H9 (cell line): ENCODE measurements at places on chromosomes 1 and 21.
A peak's percentile ranks its signal among the peaks of the same experiment; 100 is the strongest.

- DNase-seq: no peak
Measured at GRCh38 chr1:22204989-22205913, 62.4 kb upstream of the WNT4 start.

DNA sequence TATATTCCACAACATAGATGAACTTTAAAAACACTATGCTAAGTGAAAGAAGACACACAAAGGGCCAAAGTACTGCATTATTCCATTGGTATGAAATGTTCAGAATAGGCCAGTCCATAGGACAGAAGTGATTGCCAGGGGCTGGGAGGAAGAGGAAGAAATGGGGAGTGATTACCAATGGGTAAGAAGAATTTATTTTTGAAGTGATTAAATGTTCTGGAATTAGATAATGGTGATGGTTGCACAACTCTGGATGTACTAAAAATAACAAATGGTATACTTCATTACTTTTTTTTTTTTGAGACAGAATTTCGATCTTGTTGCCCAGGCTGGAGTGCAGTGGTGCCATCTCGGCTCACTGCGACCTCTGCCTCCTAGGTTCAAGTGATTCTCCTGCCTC is 61.7 kb downstream of the CHD5 start:
- no peak for DNase-seq

DNA sequence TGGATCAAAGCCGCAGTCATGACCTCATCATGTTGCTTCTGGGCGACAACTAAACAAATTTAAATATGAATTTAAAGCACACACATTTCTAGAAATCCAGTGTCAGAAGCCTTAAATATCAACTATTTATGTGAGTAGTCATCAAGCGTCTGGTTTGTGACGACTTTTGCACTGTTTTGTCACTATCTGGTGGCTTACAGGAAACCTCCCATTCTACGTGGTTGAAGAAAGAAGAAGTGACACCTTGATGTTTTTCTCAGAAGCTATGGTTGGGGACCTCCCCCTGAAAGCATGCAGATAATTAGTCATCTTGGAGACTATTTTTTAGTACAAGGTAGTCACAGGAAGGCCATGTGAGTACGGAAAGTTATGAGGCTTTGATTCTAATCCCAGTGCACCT is 58.5 kb downstream of the TENT5C start:
- DNase-seq: no peak

DNA sequence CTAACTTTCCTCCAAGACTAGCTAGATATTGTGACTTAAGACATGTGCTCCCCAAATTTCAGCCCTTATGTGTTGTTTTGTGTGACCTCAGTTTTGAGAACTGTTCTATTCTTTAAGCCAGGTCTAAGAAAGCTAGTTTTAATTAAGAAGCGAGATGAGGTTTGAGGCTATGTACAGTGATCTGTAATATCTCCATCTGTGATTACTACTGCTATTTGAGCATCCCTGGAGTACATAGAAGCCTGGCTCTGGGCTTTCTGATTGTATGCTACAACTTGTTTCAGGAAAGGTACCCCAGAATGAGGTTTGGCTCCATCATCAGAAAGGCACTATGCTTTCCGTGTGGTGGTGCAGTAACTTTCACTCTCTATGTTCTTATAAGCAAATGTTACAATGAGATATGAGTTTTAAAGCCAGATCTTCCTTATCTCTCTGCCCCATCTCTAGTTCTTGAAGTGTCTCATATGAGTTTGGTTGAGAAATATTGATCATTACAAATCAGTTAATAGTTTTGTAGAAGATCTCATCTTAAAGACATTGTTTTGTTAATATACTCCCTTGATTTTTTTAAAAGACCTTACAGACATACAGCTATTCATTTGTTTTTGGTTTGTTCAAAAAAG is 605 bp downstream of the RGS4 start:
- no peak for DNase-seq

GRCh38 chr1:204645666-204646065 is 39.9 kb downstream of the LRRN2 start:
- DNase-seq: no peak

- no peak for DNase-seq
Measured at GRCh38 chr1:21362096-21362495, 71.8 kb upstream of the ECE1 start.

GRCh38 chr1:208631092-208631491 is 386.9 kb upstream of the PLXNA2 start:
- DNase-seq: no peak

GRCh38 chr1:183600634-183601033 is 10.4 kb upstream of the NCF2 start:
- no peak for DNase-seq

DNA sequence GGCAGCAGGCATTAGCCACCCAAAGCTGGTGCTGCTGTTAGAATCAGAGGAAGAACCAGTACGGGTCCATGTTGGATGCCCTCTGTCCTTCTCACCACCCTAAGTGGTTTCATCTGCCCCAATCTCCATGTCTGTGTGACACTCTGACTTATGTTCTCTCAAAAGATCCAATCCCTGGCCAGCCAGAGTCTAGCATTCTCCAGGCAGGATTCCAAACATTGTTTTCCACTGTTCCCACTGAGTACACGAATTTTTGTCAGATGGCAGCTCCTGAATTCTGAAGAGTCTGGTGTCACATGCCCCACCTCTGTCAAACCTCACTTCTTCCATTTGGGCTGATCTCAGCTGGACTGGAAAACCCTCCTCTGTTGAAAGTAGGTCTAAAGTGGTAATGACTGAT is 166.0 kb downstream of the DISC1 start:
- DNase-seq: no peak

DNA sequence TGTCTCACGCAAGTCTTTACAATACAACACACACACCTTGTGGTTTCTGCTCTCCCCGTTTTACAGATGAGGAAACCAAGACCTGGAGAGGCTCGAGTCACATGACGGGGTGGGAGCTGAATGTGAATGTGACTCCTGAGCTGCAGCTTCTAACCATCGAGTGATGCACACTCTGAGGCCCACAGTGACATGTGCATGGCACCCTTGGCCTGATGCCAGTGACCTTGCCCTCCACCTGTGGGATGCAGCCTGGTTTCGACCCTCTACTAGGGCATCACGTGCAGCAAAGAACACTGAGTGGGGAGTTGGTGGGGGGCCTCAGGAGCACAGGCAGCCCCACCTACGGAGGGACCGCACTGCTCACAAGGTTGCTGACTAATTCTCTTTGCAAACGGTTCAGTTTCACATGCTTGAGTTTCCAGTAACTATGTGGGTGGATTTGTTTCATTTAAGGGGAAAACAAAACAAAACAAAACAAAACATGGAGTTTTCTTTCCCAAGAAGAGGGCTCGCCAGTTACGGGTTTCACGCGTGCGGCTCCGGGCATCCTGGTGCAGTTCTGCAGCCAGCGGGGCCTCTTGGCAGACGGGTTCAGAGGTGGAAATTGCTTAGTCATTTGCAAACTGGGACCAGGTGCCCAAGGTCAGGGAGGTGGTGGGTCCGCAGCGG is 22.9 kb downstream of the SPSB1 start:
- no peak for DNase-seq

GRCh38 chr1:244413736-244414135 is 38.0 kb downstream of the ADSS2 start:
- no peak for DNase-seq

- no peak for DNase-seq
Measured at GRCh38 chr1:172279939-172280636, 140.4 kb upstream of the C1orf105 start.

DNA sequence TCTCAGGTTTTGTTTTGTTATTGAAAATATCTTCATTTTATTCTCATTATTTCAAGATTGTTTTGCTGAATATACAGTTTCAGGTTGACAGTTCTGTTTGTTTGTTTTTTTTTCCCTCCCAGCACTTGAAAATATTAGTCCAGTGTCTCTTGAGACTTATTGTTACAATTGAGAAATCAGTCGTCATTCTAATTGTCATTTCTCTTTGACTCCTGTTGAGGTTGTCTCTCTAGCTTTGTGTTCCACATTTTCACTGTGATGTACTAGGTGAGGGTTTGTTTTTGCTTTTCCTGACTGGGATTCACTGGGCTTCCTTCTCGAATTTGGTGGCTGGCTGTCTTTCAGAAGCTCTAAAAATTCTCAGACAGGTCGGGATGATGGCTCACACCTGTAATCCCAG is 443.2 kb upstream of the VAMP3 start:
- peak; percentile 5 for DNase-seq

- DNase-seq: no peak
Measured at GRCh38 chr1:155831279-155831976, 25.6 kb downstream of the GON4L start.

DNA sequence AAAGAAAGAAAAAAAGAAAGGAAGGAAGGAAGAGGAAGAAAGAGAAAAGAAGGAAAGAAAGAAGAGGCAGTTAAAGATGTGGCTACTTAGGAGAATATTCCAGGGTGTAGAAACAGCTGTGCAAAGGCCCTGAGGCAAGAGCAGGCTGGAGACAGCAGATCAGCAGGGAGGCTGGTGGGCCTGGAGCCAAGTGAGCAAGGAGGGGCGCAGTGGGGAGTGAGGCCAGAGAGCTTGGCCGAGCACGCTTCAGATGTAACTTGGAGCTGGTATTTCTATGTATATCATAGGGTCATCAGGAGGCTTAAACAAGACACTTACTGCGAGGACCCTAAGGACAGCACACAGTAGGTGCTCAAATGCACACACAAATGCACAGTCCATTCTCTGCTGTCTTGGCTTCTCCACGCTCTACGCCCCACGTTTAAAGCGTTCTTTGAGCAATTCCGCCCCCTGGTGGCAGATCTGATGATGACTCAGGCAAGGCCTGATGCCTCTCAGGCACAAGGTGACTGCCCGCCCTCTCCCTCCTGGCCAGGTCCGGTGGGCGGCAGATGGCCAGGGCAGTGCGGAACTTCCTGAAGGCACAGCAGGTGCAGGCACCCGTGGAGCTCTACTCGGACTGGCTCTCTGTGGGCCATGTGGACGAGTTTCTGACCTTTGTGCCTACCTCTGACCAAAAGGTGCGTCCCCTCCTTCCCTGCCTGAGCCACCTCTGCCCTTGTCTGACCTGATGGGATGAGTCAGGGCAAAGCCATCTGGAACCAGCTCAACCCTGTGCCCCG is 11.9 kb upstream of the PADI3 start:
- peak; percentile 92 for DNase-seq

- DNase-seq: no peak
Measured at GRCh38 chr1:31535561-31535960, 40.8 kb upstream of the TINAGL1 start.
